Endothelial cell of umbilical vein (primary cell): ENCODE measurements at places on chromosomes 5 and 9.

GRCh38 chr9:15606643-15607472, 54.0 kb downstream of the CCDC171 start:
- no peaks in the 10 kb centered on the region for H3K36me3 ChIP-seq
- no peak overlapping the region for H3K4me3 ChIP-seq

GRCh38 chr5:167582283-167582682, 709.2 kb upstream of the WWC1 start:
- no peaks in the 10 kb centered on the region for H3K4me1 ChIP-seq
- no peak overlapping the region for H3K27ac ChIP-seq
- no peak overlapping the region for H3K4me3 ChIP-seq
- DNase-seq: no peak
- H3K36me3 ChIP-seq: no peaks in the 10 kb centered on the region

GRCh38 chr9:3180696-3181048, 336.8 kb upstream of the PUM3 start:
- no peaks in the 10 kb centered on the region for H3K36me3 ChIP-seq
- peaks cover 33% of the 10 kb centered on the region for H3K27me3 ChIP-seq
- no peaks in the 10 kb centered on the region for H3K4me1 ChIP-seq
- no peak for DNase-seq

DNA sequence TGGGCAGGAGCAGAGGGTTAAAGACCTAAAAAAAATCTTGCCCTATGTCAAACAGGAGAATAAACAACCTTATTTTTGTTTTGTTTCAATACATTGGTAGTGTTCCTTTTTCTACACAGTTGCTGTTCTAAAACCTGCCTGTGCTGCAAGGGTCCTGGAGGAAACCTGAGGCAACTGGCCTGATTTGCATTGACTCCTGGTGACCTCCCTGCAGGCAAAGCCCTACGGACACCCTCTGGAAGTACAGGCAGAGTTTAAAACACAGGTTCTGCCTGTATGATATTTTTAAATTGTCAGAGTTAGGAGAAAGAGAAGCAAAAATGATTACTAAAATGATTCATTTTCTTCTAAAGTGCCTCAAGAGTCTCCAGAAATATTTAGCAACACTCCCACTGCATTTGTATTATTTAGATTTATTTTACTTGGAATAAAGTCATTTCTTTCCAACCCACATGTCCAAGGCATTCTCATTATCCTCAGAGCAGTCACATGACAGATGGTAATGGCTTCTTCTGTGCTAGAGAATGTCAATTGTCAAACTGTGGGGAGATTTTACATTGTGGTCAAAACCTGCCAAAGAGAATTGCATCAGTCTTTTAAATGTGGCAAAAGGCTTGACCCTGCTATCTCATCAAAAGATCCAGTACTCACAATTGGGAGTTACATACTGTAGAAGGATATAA, 559.6 kb downstream of the CETN3 start:
- H3K36me3 ChIP-seq: no peaks in the 10 kb centered on the region
- no peak overlapping the region for H3K4me3 ChIP-seq
- DNase-seq: no peak
- no peaks in the 10 kb centered on the region for H3K4me1 ChIP-seq
- no peaks in the 10 kb centered on the region for H3K27me3 ChIP-seq

DNA sequence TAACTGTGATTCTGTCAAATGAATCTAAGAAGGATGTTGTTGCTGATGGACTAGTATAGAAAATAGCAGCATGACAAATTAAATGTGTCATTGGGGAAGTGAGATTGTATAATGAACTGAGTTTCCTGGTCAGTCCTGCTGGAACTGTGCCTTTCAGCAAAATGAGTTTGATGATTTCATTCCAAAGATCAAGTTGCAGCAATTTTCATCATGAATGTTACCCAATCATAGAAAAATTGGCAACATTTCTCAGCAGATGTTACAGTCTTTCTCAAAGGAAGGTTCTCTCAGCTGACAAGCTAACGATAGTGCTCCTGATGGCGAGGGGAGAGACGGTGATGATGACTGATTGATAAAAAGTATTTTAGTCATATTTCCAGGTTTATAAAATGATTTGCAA, 10.7 kb downstream of the PCDHAC2 start:
- DNase-seq: peak; percentile 59
- no peak overlapping the region for H3K4me3 ChIP-seq
- no peaks in the 10 kb centered on the region for H3K36me3 ChIP-seq
- peaks cover 21% of the 10 kb centered on the region for H3K4me1 ChIP-seq

DNA sequence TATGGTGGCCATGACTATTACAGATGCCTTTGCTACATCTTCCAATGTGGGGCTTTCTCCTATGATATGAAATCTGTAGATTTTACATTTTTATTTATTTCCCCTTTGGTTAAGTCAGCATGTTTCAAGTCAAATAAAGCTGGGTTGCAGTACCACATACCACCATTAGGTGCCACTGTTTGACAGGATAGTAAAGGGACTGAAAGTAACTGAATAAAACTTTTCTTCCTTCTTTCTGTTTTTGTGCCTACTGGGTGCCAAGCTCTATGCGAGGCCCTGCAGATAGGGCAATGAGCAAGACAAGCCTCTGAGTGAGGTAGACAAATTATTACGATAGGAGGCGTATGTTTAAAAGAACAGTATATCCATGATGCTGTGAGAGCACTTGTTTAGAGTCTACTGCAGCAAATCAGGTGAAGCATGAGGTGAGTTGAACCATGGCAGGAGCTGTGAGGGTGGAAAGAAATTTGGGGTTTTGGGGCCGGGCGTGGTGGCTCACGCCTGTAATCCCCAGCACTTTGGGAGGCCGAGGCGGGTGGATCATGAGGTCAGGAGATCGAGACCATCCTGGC, 64.8 kb downstream of the GDNF start:
- DNase-seq: no peak
- H3K4me3 ChIP-seq: no peak overlapping the region
- no peaks in the 10 kb centered on the region for H3K36me3 ChIP-seq
- H3K27ac ChIP-seq: no peak overlapping the region

DNA sequence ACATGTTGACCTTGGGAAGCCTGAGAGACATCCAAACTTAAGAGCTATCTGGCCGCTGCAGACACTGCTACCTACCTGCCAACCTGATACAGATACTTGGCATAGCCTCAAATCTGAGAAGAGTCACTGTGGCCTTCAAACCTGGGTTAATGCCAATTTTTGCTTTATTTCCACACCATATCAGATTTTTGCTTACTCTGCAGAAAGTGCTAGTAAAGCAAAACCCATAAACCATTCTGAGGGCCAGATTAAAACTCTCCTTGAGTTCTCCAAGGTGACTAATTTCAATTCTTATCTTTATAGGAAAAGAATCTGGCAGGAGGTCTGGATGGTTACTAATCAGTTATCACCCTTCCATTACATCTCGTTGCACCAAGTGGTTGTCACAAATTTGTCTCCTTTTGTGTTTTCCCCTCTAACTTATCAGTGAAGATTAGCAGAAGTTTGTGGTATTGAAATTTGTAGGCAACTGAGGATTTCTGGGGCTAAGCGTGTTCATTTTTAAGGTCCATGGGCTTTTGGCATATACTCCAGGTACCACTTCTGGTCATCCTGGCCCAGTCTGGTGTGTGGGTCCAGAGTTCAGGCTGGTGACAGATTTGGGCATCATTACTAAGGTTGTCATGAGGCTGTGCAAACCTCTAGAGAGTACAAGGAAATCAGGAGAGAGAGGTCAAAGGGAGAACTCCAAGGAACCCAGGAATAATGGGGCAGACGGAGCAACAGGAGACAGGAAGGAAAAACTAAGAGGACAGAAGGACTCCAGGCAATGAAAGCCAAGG, 177.9 kb downstream of the TSSK1B start:
- no peak for DNase-seq
- H3K4me1 ChIP-seq: peaks cover 3% of the 10 kb centered on the region
- no peaks in the 10 kb centered on the region for H3K36me3 ChIP-seq

GRCh38 chr9:125505988-125506438, 201.0 kb downstream of the MAPKAP1 start:
- no peaks in the 10 kb centered on the region for H3K27me3 ChIP-seq
- no peaks in the 10 kb centered on the region for H3K4me1 ChIP-seq
- no peaks in the 10 kb centered on the region for H3K36me3 ChIP-seq
- no peak overlapping the region for H3K4me3 ChIP-seq
- DNase-seq: no peak

GRCh38 chr9:5425006-5425628, 12.6 kb downstream of the PLGRKT start:
- H3K4me3 ChIP-seq: no peak overlapping the region
- no peaks in the 10 kb centered on the region for H3K4me1 ChIP-seq
- peak; percentile 42 for DNase-seq
- H3K27me3 ChIP-seq: no peaks in the 10 kb centered on the region
- H3K27ac ChIP-seq: no peak overlapping the region

- no peak overlapping the region for H3K27ac ChIP-seq
- H3K27me3 ChIP-seq: no peaks in the 10 kb centered on the region
- no peaks in the 10 kb centered on the region for H3K36me3 ChIP-seq
- no peak for DNase-seq
- no peaks in the 10 kb centered on the region for H3K4me1 ChIP-seq
- no peak overlapping the region for H3K4me3 ChIP-seq
Observed at GRCh38 chr5:116876240-116876840, 301.7 kb upstream of the SEMA6A start.

GRCh38 chr9:131214876-131215275, 61.4 kb downstream of the FAM78A start:
- H3K27ac ChIP-seq: peak overlapping the region; percentile 65
- H3K36me3 ChIP-seq: peaks cover 2% of the 10 kb centered on the region
- peak; percentile 97 for DNase-seq
- no peaks in the 10 kb centered on the region for H3K27me3 ChIP-seq

DNA sequence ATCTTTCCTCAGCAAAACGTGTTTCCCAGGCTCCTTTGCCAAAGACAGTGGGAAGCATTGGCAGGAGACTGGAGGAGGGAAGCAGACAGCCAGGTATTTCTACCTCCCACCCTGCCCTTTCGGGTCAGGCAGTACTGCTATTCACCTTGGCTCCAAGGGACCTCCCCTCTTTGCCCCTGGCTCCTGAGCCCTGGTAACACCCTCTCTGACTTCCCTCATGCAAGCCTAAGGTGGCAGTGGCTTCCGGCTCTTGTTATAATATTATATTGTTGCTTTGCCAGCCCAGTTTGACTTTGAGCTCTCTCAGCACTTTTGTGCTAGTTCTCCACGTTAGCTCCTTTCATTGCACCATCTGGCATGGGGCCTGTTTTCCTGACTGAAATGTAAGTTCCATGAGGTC, 81.6 kb upstream of the IFNK start:
- H3K27me3 ChIP-seq: no peaks in the 10 kb centered on the region
- no peak overlapping the region for H3K4me3 ChIP-seq
- H3K27ac ChIP-seq: no peak overlapping the region
- H3K4me1 ChIP-seq: no peaks in the 10 kb centered on the region

DNA sequence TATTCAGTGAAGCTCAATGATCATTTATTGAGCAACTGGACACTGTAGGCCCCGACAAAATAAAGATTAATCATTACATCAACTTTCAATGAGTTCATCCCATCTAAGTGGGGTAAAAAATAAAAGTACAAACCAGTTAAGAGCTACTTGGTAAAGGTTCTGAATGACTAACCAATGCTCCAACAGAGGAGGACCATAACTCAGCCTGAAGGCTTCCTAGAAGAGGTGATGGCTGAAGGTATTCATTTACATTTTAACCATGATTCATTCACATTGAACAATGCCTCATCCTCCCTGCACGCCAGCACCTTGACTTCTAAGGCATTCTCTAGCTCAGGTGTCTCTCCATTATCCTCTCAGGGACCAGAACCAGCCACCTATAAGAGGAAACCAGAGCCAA, 201.4 kb downstream of the ZNF462 start:
- no peaks in the 10 kb centered on the region for H3K36me3 ChIP-seq
- no peaks in the 10 kb centered on the region for H3K4me1 ChIP-seq
- H3K27ac ChIP-seq: no peak overlapping the region
- DNase-seq: no peak
- H3K27me3 ChIP-seq: no peaks in the 10 kb centered on the region

- no peak overlapping the region for H3K27ac ChIP-seq
- H3K4me1 ChIP-seq: no peaks in the 10 kb centered on the region
- DNase-seq: peak; percentile 8
- H3K4me3 ChIP-seq: no peak overlapping the region
- H3K36me3 ChIP-seq: no peaks in the 10 kb centered on the region
Observed at GRCh38 chr5:116947691-116948528, 373.3 kb upstream of the SEMA6A start.

- H3K4me3 ChIP-seq: no peak overlapping the region
- no peaks in the 10 kb centered on the region for H3K4me1 ChIP-seq
- DNase-seq: no peak
- H3K27me3 ChIP-seq: no peaks in the 10 kb centered on the region
- no peaks in the 10 kb centered on the region for H3K36me3 ChIP-seq
Observed at GRCh38 chr5:174872271-174872670, 147.9 kb downstream of the MSX2 start.

- peaks cover 1% of the 10 kb centered on the region for H3K27me3 ChIP-seq
- no peaks in the 10 kb centered on the region for H3K36me3 ChIP-seq
- DNase-seq: no peak
- H3K4me3 ChIP-seq: no peak overlapping the region
- H3K4me1 ChIP-seq: no peaks in the 10 kb centered on the region
- H3K27ac ChIP-seq: no peak overlapping the region
Observed at GRCh38 chr5:53130266-53130665, 20.7 kb upstream of the MOCS2 start.

- H3K4me3 ChIP-seq: no peak overlapping the region
- DNase-seq: no peak
- H3K27ac ChIP-seq: no peak overlapping the region
- no peaks in the 10 kb centered on the region for H3K27me3 ChIP-seq
- no peaks in the 10 kb centered on the region for H3K36me3 ChIP-seq
- no peaks in the 10 kb centered on the region for H3K4me1 ChIP-seq
Observed at GRCh38 chr5:131575660-131576227, 59.3 kb downstream of the RAPGEF6 start.

DNA sequence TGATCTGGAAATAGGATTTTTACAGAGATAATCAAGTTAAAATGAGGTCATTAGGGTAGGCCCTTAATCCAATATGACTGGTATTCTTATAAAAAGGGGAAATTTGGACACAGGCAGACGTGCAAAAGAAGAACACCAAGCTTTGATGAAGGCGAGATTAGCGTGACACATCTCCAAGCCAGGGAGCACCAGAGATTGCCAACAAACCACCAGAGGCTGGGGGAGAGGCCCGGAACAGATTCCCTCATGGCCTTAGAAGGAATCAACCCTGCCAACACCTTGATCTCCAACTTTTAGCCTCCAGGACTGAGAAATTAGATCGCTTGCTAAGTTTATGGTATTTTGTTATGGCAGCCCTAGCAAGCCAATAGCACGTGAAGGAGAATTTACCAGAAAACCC, 10.8 kb upstream of the ARSI start:
- H3K4me3 ChIP-seq: no peak overlapping the region
- DNase-seq: no peak
- no peaks in the 10 kb centered on the region for H3K27me3 ChIP-seq

DNA sequence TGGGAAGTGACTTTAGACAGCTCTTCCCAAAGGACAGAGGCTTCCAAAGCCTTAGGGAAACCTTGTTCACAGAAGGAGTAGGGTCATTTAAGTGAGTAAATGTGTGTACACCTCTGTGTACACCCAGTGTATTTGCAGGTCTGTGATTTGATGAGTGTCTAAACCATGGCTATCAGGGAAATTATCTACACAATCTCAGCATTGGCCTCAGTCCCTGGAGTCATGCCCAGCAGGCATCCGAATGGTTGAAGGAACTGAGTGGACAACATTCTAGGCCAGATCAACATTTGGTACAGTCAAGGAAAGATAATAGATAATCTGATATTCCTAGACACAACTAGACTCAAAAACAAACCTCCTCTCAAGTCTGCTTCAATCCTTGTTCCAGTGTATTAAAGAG, 258.4 kb upstream of the DAPK1 start:
- no peaks in the 10 kb centered on the region for H3K36me3 ChIP-seq
- no peaks in the 10 kb centered on the region for H3K27me3 ChIP-seq
- no peak for DNase-seq
- H3K27ac ChIP-seq: no peak overlapping the region
- H3K4me3 ChIP-seq: no peak overlapping the region
- no peaks in the 10 kb centered on the region for H3K4me1 ChIP-seq
